ENCODE measurements at places on chromosomes 2 and 18.

DNA sequence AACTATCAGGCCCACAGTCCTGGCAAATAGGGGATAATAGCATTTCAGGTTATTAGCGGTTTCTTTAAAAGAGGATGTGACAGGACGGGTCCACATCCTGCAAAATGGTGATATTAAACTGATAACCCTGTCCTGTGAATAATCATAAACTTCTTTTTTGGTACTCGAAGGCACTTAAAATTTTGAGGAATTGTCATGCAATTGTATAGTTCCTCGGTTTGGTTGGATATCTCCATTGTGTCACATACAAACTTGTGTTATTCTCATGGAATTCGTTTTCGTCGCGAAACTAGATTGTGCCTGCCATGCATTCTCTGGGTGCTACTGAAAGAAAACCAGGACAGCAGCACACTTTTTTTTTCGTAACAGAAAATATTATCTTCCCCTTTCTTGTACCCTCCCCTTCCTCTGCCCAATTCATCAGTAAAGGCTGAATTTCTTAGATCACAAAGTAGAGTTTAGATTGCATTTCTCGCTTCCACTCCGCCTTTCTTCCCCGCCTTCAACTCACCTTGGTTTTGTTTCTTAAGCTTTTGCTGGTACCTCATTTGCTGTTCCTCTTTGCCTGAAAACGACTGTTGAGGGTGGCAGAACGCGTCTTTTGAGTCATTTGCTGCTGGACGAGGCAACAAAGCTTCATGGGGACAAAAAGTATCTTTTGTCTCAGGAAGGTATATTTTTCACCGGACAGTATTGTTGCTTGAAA is 1.3 kb downstream of the CERS6 start:
- no peak for DNase-seq

GRCh38 chr18:5894611-5895298 is 567 bp downstream of the TMEM200C start:
- DNase-seq: no peak

- DNase-seq: no peak
Observed at GRCh38 chr2:152620985-152621384, 96.3 kb downstream of the PRPF40A start.

DNA sequence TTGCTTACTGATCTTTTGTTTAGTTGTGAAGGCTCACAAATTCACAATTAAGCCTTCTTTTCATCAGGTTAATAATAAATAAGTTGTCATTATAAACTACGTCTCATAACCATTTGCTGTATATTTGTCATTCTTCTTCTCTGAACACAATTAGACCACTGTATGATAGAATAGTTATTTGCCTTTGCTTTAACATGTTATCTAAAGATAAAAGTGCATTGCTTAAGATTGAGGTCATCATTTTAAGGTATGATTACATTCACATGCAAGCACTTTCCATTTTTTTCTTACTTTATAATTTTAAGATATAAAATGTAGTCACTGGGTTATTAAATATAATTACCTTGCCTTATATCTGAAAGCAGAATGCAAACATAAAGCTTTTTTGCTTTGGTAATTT is 80.1 kb upstream of the GLS start:
- DNase-seq: no peak

GRCh38 chr2:104758199-104758620 is 95.7 kb upstream of the POU3F3 start:
- no peak for DNase-seq

- DNase-seq: no peak
Observed at GRCh38 chr2:75317802-75318201, 118.5 kb upstream of the TACR1 start.

DNA sequence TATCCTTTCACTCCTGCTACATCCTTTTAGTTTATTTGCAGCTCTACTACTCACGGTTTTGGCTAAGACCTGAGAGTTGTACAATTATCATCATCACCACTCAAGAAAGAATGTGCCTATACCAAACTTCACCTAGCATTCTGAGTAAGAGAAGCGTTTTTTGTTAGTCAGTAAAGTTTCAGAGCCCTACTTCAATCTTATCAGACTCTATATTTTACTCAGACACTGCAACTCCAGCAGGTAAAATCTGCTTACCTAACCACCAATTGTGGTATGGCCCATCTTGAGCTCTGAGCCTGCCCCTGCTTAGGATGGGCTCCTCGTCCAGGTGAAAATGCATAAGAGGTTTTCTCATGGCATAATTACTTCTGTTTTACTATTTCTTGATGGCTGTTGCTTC is 37.1 kb downstream of the ICOS start:
- DNase-seq: no peak

DNA sequence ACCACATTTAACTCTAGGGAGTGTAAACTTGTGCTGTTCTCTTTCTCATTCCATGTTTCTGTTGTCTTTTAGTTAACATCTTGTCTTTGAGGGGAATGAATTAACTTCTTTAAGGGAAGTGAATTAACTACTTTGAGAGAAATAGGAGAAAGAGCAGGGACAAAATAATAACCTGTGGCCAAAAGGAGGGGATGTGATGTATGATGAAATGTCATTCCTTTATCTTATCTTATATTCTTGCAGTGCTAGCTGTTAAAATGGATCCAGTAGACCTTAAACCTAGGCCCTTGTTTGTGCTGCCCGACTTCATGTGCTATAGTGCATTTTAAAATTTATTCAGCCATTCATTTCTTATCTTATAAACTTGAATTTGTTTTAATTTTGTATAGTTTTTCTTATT is 18.4 kb downstream of the ABI2 start:
- DNase-seq: no peak

- no peak for DNase-seq
Observed at GRCh38 chr18:50090370-50091312, 104.3 kb downstream of the MYO5B start.

- DNase-seq: no peak
Observed at GRCh38 chr2:150994076-150994475, 267.6 kb downstream of the RBM43 start.

Data from stimulated activated CD8-positive, alpha-beta memory T cell treated with anti-CD3 and anti-CD28 coated beads, Interleukin-15, amount 100 ng/mL, for 24 hours (primary cell).